CD4-positive, alpha-beta T cell treated with Interleukin-6 at 100 ng/mL for 8 hours (primary cell): ENCODE measurements at places on chromosomes 2 and 18.

DNA sequence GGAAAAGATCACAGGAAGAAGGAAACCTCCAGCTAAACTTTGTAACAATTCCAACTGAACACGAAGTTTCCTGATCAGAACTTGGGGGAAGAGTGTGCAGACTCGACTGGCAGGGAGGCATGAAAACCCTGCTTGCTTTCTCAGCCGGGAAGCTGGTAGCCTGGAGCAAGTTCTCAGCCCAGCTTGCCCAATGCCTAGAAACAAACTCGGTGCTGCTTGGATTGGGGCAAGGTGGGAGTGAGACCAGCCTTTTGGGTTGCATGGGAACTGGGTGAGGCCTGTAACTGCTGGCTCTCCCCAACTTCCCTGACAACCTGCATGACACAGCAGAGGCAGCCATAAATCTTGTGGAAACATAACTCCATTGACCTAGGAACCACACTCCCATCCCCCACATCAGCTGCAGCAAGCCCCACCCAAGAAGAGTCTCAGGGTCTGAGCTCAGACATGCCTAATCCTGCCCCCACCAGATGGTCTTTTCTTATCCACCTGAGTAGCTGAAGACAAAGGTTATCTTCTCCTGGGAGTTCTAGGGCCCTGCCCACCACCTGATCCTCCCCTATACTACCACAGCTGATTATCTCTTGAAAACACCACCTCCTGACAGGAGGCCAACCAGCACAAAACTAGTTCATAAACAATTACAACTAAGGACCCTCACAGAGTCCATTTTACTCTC, 1859.7 kb upstream of the CELF4 start:
- no peak for DNase-seq

DNA sequence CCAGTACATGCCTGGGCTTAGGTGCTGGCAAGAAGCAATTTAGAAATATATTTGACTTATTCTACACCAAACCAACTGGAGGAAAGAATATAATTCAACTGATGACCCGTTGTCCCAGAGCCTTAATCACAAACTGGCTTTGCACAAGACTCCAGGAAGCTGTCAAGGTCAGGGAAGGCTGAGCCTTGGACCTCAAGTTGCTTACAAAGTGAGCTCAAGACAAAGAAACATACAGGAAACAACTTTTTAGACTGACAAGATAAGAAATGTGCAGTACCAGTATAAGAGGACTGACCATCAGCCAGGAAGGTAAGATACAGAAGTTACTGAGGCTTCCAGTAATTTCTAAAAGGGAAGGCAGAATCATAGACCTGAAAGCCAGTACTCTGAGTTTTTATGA, 35.0 kb upstream of the GPR55 start:
- DNase-seq: no peak

DNA sequence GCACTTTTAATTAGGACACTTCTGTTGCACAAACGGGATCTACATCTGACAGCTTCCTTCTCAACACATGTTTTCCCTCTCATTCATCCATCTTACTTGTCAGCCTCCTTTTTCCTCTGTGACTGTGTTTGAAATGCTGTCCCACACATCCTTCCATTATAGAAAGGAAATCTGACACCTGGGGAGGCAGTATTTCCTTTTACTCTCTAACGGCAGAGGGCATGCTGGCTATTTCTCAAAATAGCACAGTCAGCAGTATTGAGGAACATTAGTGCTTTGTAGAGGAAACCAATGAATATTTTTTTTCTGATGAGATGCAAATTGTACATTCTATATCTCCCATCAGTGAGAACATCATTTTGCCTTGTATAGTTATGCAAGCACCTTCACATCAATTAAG, 668.7 kb downstream of the SLC4A3 start:
- no peak for DNase-seq

DNA sequence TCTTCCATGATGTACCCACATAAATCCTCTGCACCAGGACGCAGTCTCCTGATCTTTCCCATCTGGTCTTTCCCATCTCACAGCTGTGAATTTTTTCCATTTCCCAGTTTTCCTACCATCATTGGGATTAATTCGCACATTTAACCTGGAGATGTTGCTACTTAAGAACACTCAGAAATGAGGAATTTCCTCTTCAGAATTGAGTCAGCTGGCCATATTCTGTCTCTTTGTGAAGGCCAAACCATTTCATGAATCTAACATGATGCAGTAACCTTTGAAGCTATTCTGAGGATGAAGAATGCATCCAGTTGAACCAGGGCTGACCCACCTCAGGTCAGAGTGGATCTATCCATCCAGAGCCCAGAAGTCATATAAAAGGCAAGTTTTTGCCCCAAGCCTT, 326.8 kb downstream of the SETBP1 start:
- no peak for DNase-seq

DNA sequence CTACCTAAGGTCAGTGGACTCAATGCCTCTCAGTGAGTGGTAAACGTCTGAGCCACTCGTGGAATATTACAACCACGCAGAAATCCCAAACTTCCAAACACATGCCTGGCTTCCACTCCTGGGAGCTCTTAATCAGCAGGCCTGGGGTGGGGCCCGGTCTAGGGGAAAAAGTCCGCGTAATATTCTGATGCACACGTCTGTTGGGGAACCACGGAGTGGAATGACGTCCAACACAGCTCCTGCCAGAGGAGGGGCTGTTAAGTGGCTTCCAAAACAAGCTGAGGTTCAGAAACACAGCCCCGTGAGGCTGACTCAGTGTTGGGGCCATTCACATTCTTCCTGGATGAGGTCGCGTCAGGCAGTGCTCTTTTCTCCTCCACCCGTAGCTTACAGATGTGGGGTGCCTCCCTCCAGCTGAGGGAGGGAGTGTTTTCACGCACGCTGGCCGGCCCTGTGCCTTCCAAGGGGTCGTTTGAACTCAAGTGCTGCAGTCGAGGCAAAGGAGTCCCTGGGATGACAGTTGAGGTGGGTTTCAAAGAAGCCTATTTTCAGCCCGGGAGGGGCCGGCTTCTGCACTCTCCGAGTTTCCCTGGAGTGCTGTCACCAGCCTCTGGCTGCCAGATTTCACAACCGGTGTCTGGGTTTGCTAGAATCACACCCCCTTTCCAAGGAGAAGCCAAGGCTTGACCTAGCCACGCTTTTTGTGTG, 73.1 kb downstream of the ACKR3 start:
- DNase-seq: no peak
